Karpas-422 (cell line): ENCODE measurements at places on chromosomes 3 and 15.

DNA sequence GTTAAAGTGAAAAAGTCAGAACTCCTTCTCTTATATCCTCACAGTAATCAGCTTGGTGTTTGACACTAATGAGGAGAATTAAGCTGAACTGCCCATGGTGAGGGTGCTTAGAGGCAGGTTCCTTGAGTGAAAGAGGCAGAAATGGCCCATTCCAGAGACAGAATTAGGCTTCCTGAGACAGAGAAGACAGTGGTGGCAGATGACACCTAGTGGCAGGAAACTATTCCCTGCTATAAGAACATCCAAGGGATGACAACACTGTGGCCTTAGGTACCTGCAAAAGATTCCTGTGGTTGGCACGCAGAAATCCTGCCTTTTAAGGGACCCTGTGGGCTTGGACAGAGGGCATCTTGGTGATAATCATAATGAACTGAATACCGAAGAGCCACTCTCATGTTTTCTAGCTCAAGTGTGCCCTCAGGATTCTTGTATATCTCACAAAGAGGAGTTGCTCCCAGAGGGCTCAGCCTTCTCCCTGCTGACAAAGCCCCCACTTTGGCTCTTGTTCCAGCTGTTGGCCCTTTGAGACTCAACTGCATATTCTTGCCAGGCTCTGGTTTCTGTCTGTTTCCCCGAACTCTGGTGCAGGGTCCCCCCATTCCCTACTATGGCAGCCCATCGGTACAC, 56.0 kb downstream of the KBTBD12 start:
- DNase-seq: peak; percentile 76

DNA sequence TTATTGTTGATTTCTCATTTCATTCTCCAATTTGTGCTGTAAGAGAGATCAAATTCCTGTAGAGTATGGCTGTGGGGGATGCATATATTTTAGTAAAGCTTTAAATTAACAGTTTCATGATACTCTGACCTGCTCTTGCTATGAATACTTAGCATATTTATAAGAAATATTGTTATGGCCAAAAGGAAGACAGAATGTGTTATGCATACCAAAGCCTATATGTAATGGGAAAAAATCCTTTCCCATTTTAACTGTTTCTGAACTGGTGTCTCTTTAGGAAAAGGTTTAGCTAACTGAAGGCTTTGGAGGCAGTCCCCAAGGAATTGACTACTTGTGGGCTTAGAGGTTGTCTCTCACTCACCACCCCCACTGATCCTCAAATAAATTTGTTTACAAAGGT, 59.2 kb downstream of the CADPS start:
- DNase-seq: no peak

DNA sequence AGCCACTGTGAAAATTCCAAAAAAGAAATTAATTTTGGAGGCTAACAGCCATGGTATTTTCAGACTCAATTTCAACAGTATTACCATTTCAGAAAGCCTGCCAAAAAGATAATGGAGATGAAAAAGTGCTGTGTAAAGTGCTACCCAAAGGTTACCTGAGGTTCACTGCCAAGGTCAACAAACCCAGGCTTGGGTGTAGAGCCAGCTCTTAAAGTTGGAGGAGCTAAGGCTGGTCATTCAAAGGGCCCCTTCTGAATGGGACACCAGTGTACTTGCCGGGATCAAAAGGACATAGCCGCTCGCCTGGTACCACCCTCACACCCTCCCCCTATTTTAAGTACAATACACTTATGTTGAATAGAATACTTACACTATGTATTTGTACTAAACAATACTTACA, 64.5 kb downstream of the ETV5 start:
- no peak for DNase-seq

DNA sequence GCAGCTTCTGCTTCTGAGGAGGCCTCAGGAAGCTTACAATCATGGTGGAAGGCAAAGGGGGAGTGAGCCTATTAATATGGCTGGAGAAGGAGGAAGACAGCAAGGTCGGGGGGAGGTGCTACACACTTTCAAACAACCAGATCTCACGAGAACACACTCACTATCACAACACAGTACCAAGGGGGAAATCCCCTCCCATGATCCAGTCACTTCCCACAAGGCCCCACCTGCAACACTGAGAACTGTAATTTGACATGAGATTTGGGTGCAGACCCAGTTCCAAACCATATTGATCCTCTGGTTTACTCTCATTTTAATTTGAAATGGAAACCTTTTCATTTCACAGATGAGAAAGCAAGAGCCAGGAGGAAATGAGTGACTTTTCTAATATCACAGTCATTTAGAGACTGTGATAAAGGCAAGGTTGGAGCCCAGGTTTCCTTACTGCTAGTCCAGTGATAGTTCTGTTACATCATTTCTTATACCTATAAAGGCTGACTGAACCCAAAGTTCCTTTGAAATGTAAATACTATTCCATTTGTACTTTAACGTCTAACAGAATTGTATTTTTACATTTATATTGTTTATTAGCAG, 105.8 kb upstream of the GAP43 start:
- DNase-seq: no peak

- no peak for DNase-seq
These were observed 171.1 kb upstream of the ICE2 start for GRCh38 chr15:60649845-60650548.

- no peak for DNase-seq
These were observed 9.0 kb upstream of the ANXA2 start for GRCh38 chr15:60406513-60407414.

GRCh38 chr15:85733416-85733815, 61.3 kb downstream of the KLHL25 start:
- no peak for DNase-seq

- DNase-seq: no peak
These were observed 80.8 kb upstream of the TJP1 start for GRCh38 chr15:29903028-29903427.

GRCh38 chr3:152185891-152186630, 82.7 kb upstream of the MBNL1 start:
- DNase-seq: no peak

DNA sequence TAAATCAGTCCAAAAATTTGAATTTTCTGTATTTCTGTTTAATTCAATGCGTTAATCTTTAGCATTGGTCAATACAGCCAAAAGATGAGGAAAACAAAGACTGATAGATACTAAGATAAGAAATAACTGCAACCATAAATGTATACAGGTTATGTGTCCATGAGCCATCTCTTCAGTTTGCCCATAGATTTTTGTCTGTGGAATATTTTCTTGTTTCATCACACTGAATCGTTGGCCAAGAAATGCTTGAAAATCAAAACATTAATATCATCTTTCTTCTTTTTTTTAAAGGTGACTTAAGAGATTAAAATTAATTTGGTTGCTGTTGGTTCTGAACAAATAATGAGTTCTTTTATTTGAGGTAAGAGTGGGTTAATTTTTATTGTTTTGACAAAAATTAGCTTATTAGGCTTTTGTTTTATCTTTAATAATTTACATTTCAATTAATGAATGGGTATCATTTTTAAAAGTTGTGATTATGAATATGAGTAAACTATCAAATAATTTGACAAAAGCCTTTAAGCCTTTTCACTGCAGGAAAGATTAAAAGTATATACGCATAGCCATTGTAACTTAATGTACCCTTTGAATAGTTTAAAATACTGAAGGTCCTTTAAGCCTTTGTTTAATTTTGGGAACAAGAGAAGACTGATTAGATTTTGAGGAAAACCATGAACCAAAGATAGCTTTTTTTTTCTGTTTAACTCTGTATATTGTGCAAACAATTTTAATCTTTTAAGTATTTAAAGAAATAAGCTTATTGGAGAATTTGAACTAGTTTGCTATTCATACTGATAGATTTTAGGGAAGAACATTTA, 14.7 kb upstream of the CHD2 start:
- DNase-seq: peak; percentile 39

- peak; percentile 58 for DNase-seq
These were observed 495 bp upstream of the COL7A1 start for GRCh38 chr3:48595526-48596121.

GRCh38 chr3:49761661-49762060, 24.7 kb downstream of the IP6K1 start:
- DNase-seq: no peak

DNA sequence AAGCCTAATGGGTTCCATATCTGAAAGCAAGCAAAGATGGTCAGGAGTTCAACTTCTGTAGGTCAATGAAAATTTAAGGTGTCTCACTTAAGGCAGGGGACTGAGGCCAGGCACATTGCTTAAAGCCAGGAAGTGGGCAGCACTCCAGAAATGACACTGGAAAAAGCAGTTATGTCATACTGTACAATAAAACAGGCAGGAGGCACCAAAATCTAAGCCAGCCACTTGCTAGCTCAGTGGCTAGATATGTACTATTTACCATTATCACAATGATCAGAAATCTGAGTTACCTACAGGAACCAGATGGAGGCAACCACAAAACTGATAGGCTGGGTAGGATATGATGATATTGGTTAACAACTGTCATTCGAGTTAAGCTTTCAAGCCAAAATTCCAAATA, 57.3 kb downstream of the FRMD5 start:
- DNase-seq: no peak

- no peak for DNase-seq
These were observed 144.7 kb upstream of the ABHD17C start for GRCh38 chr15:80550219-80550907.

GRCh38 chr3:49498239-49498638, 28.2 kb downstream of the DAG1 start:
- DNase-seq: no peak

DNA sequence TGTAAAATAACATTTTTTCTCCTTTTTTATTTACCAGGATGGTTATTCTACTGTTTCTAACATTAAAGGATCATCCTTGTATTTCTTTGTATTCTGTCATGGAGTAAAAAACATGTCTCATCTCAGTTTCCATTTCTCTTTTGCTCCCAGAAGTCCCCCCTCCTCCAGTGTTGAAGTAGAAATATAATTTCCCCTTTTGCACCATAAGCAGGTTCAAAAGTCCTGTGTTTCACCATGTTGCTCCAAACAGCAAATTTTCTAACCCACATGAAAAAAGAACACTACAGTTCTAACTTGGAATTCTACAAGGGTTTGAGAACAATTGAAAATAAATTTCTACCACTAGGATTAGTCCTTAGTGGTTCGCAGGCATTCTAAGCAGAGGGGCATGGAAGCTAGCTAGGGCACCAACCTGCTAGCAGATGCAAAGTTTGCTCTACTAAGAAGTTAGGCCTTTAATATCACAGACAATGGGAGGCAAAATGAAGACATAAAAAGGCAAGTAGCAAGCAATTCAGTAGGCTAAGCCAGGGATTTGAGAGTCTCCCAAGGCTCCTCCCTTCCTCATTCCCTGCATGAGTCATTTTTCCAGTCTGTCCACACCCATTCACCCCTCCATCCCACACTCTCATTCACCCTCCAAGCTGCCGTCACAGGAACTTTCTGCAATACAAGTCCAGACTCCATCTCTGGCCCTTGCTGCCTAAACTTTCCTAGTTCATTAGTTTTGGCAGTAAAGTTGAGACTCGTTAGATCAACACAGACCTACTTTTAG, 2.3 kb upstream of the MBNL1 start:
- no peak for DNase-seq

DNA sequence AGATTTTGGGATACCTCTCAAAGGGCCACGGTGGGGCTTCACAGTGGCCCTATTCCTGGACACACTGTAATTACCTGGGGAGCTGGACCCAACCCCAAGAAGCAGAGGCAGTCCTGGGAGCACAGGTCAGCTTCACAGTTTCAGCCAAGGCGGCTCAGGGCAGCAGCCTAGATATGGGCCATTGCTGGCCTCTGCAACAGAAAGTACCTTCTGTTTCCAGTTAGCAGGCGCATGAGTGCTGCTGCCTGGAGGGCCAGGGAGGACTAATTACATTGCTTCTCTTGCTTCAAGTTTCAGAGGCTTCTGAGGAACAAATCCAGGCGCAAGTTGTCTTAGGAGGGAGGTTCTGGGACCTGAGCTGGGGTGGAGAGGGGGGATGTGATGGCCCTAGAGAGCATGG, 13.5 kb upstream of the DUSP7 start:
- DNase-seq: no peak

DNA sequence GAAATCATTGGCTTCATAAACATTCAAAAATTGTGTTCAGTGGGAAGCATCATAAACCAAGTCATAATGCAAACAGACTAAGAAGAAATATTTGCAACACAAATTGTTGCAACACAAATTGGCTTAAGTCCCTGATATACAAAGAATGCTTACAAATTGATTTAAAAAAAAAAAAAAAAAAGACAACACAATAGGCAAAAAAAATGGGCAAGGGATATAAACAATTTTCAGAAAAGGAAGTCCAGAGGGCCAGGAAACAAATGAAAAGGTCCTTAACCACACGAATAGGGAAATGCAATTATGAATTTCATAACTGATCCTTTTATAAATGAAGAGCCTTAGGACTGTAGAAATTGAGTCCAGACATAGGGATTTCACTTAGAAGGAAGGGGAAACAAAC, 98.9 kb downstream of the LRRK1 start:
- no peak for DNase-seq

DNA sequence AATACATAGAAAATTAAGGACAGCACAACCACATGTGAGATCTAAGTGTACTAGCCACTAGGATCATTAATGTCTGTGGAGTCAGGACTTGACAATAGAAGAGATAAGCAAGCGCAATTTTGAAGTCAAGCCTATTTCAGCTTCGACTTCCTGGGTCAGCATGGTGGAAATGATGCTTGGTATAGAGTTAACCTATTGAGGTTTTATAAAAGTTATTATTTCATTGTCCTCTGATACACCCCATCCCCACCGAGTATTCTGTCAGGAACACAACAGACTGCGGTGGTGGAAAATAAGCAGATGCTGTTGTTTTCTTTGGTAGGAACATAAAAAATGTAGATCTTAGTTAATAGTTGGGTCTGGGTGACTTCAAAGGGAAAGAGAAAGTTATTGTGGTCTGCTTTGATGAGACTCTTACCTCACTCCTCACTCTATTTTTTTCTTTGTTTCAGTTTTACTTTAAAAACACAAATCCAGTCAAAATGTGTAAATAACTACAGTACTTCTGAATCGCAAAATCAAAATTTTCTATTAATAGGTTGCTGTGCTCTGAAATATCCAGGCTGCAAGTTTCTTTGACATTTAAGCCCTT, 82.1 kb downstream of the IL5RA start:
- no peak for DNase-seq

DNA sequence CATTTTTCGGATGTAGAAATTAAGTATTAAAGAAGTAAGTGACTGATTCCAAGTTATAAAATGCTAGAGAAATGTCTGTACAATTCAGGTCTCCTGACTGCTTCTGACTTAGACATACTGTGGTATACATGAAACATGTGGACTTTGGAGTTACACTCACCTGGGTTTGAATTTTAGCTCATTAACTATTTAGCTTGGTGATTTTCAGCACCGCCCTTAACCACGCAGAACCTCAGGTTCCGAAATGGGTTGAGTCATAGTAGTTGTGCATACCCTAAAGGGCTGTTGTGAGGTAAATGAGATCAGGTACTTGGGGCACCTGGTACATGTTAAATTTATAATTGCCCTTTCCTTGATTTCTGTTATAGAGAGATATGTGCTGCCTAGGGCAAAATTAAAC, 32.9 kb upstream of the UTS2B start:
- DNase-seq: no peak

DNA sequence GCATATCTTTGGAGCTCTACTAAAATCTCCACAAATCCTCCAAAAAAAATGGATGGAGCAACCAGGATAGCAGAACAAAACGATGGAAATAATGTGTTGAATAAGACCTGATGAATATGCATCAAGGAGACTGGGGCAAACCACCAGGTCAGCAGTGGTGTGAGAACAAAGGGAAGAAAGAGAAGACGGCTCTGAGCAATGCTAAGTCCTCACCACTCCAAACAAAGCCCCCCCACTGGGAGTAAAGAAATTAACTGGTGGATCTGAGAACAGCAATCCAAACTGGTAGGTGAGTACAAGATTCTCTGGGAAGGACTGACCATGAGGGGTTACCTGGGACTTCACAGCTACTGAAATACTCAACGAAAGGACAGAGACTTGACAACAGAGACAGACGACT, 977.3 kb downstream of the TBL1XR1 start:
- DNase-seq: no peak

- DNase-seq: no peak
These were observed 307.6 kb downstream of the ZBTB20 start for GRCh38 chr3:114839476-114839875.
